ENCODE measurements at places on chromosomes 7 and 10. TPM values are rescaled to one million over a fixed set of nuclear protein-coding genes. Genes with fewer than 3 reads are reported as not detected.

The FBXL15 gene
- 50.6 TPM for total RNA-seq

The SLC18A2 gene
- 0.83 TPM for total RNA-seq

The CTBP2 gene
- 83.8 TPM for total RNA-seq

The OPALIN gene
- total RNA-seq: not detected

The ANXA8L1 gene
- not detected for total RNA-seq

The CLDN3 gene
- total RNA-seq: 795 TPM

The UTF1 gene
- total RNA-seq: not detected

The CPED1 gene
- total RNA-seq: 50.3 TPM
